Renal pelvis (tissue), 12 donors: ENCODE measurements at places on chromosomes 16 and 17. TPM values are rescaled to one million over a fixed set of nuclear protein-coding genes. Genes with fewer than 3 reads are reported as not detected.

GRCh38 chr16:1311738-1312466 is 2.5 kb downstream of the UBE2I start:
- no peak for DNase-seq

DNA sequence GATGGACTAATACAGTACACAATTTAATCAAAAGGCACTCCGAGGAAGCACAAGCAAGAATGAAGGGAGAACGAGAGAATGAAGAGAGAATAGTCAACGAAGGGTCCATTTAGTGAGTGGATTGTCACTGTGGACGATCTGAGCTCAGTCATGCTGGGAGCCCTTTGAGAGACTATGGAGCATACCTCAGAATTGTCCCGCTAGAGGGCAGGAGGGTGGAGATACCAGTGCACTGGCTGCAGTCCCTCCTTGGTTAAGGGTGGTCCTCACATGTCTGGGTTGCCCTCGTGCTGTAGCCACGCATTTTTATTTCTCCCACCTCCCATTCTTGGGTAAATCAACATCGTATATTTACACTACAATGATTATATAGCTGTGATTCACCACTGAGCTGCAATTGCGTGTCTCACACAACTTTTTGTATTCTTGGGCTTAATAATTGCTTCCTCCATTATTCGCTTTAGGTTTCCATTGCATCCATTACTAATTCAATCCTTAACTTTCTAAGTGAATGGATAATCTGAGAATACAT is 33.2 kb upstream of the FAM20A start:
- no peak for DNase-seq

GRCh38 chr17:55728833-55729232 is 6.2 kb upstream of the TMEM100 start:
- DNase-seq: no peak

DNA sequence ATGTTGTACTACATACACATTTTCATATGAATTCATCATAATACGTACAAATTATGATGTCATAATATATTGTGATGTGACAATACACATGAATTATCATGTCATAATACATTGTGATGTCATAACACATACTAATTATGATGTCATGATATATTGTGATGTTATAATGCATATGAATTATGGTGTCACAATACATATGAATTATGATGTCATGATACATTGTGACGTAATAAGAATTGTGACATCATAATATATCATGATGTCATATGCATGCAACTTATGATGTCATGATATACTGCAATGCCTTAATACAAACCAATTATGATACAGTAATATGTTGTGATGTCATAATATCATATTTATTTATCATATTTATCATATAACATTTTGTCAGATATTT is 2074.3 kb downstream of the TP53TG3F start:
- DNase-seq: no peak

DNA sequence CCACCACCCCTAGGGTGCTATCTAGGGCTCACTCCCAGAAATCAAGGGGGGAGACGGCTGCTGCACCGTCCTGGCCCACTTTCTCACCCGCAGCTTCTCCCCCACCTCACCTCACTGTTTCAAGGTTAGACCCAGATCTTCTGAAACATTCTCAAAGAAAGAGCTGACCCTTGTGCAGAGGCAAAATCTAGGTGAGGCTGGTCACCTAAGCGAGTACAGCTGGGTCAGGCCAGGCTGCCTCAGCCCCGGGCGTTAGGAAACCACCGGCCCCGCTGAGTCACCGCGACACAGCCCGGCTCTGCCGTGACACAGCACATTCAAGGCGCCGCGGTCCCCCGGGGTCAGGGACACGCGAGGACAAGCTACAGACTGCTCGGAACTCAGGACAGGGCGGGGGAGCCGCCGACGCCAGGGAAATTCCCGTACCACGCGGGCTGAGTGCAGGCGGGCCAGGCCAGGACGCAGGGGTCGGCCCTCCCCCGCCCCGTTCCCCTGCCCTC is 27.1 kb downstream of the GNPTG start:
- peak; percentile 24 for DNase-seq

GRCh38 chr16:71986131-71986530 is 14.1 kb downstream of the PKD1L3 start:
- DNase-seq: no peak

- DNase-seq: no peak
Observed at GRCh38 chr17:56213031-56213430, 59.8 kb downstream of the ANKFN1 start.

DNA sequence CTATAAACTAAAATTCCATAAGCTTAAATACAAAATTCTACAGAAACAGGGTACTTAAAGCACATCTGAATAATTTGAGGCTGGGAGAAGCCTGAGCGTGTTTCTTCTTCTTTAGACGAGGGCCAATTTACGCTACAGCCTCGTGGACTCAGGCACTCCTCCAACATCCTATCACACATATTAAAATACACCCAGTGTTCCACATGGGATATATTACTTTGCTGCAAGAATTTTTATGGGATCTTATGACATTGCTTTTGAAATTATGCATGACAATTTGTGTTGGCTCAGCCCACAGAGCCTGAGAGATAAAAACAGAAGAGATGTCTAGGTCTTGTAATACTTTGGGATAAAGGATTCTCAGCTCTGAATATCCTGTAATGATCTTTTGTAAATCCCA is 3.5 kb upstream of the TANGO6 start:
- peak; percentile 28 for DNase-seq

DNA sequence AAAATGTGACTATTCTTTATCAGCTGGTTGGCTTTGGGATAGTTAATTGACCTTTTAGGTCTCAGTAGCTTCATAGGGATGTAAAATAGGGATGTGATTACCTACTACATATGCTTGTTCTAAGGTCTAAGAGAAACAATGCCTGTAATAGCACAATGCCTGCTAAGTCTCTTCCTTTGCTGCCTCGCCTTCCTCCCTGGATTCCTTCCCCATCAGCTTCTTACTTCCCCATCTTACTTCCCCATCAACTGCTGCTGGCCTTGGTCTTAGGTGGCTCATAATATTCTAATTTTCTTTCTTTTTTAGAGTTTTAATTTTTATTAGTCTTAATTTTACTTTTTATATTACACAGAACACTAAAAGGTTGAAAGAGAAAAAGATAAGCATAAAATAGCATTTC is 59.2 kb upstream of the GOT2 start:
- DNase-seq: no peak

DNA sequence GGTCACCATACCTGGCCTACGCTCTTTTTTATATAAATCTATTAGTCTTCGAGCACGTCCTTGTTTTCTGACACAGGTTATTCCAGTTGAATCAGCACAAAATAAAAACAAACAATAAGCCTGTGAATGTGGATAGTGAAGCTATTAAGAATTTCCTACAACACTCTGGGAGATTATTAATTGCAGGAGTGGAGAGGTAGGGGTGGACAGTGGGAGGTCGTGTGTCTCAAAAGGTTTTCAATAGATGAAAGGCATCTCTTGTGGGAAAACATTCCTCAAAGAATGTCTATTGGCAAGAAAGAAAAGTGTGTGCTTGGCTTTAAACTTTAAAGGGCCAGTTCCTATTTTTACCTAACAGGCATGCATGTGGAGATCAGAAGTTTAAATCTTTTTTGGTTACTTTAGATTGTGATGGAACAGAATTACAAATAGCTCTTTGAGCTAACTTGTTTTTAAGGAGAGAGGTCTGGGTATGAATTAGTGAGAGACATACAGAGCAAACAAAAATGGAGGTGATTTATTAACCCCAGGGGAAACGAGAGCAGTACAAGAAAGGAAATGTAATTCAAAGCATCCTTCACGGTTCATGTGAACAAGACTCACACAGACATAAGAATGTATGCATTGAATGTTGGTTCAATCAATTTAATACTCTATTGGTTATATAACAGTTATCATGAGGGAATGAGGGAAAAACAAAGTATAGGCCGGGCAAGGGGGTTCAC is 9.0 kb downstream of the SMYD4 start:
- DNase-seq: peak; percentile 29

GRCh38 chr17:50169121-50169764 is 3.4 kb downstream of the SGCA start:
- DNase-seq: no peak

DNA sequence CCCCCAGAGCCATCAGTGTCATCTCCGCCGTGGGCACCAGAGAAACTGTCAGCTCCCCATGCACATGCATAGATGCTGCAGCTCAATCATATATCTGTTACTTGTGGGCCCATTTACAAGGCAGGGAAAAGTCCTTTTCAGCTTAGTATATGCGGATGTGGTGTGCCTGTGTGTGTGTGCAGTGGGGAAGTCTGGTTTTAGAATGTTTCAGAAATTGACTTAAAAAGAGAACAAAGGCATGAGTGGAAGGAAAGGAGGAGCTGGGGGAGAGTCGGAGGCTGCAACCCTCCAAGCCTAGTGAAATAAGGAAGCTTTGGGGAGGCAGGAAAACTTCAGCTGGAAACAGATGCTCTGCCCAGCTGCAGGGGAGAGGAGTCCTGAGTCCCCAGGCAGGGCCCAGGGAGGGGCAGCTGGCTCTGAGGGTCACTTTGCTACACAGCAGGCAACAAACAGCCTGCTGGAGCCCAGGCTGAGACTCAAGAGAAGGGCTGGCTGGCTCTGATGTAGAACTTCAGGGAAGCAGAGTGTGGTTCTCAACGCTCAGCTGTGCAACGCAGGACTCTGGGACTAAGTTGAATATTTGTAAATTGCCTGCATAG is 11.1 kb upstream of the CD300LD start:
- DNase-seq: no peak

DNA sequence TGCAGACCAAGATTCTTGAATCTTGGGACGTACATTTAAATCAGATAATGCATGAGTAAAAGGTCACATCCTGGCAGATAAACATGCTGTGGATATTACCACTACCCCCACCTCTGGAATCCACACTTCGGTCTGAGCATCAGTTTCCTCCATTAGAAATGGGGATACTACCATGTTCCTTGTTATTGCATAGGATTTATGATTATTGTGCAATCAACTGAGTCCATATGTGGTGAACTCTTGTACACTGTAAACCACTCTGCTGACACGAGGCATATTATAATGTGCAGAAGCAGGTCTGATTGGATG is 108.7 kb downstream of the VAT1L start:
- no peak for DNase-seq

DNA sequence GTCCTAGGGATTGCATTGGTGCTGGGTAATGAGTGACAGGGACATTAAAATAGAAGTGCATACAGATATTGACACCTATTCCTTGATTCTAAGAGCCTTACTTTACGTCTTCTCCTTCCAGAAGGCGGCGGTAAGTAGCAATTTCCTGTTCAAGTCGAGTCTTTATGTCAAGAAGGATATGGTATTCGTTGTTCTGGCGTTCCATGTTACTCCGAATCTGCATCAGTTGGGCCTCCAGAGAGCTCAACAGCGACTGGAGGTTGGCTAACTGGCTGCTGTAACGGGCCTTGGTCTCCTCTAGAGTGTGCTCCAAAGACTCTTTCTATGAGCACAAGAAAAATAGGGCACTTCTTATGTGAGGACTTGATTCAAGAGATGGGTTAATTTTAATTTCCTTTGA is 7.0 kb downstream of the KRT20 start:
- DNase-seq: no peak

Gene SLC6A2
- polyA plus RNA-seq: not detected

Gene METRNL
- 69.5 TPM for polyA plus RNA-seq

Gene TBX6
- 1.7 TPM for polyA plus RNA-seq
